ENCODE measurements at places on chromosomes 7 and 10.

GRCh38 chr7:142329062-142329790, 71.4 kb upstream of the PRSS58 start:
- no peak for DNase-seq

DNA sequence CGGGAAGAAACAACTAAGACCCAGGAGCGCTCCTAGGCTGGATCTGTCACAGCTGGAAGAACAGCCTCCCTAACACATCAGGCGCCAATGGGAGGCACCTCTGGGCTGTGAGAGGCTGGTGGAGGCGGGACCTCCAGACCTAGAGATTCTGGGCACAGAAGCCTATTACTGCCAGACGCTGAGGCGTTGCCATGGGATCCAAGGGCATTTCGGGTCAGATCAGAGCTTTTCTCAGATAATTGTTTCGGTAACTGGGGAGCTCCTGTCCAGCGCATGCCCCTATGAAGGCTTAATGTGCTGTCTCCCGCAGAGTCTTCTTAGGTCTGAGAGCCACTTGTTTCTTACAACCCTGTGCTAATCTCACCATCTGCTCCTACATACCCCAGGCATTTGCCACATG, 339.2 kb downstream of the ZNF716 start:
- no peak for DNase-seq

DNA sequence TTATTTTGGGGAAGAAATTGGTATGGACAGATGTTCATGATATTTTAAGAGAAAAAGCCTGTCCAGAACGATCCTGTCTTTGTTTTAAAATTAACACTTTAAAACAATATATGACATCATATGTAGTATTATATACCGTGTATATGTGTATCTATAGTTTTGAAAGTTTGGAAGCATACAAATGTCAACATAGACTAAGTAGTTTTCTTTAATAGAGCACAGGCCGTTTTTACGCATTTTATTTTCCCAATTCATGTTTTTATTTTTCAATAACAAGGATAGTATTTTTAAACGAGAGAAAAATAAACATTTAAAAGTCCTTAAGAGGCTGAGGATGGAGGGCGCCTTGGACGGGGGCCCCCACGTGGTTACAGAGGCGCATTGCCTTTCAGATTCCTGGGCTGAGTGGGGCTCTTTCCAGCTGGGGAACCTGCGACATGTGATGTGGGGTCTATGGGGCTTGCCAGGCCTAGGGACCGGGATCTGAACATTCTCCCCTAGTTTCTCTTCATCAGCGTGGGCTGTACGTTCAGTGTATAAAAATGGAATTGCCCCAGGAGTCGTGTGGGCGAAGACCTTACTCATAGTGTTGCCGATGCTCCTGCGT, 127.8 kb upstream of the ZNF746 start:
- peak; percentile 80 for DNase-seq

GRCh38 chr7:142910031-142910433, 23.5 kb downstream of the TRPV5 start:
- DNase-seq = no peak

GRCh38 chr10:30818854-30819253, 189.3 kb upstream of the LYZL2 start:
- no peak for DNase-seq

DNA sequence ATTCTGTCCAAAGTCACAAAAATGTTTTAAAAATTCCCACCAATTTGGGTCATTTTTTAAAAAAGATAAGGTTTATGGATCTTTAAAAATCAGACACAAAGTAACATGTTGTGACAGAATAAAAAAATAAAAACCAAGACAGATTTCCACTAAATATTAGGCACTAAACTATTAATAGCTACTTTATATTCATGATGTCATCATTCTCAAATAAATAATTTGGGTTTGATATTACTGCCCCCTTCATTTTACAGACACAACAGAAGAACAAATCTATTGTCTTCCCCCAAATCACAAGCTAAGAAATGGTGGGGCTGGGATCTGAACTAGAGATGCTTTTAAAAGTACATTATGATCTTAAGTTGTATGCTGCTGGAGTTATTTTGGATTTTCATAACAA, 119.4 kb downstream of the MICU1 start:
- DNase-seq = no peak

Measured in choroid plexus epithelial cell (primary cell).